Islet precursor cell (in vitro differentiated cells): ENCODE measurements at places on chromosomes 3 and 15.

GRCh38 chr3:52791928-52792327 is 2.7 kb upstream of the ITIH3 start:
- no peak for DNase-seq

DNA sequence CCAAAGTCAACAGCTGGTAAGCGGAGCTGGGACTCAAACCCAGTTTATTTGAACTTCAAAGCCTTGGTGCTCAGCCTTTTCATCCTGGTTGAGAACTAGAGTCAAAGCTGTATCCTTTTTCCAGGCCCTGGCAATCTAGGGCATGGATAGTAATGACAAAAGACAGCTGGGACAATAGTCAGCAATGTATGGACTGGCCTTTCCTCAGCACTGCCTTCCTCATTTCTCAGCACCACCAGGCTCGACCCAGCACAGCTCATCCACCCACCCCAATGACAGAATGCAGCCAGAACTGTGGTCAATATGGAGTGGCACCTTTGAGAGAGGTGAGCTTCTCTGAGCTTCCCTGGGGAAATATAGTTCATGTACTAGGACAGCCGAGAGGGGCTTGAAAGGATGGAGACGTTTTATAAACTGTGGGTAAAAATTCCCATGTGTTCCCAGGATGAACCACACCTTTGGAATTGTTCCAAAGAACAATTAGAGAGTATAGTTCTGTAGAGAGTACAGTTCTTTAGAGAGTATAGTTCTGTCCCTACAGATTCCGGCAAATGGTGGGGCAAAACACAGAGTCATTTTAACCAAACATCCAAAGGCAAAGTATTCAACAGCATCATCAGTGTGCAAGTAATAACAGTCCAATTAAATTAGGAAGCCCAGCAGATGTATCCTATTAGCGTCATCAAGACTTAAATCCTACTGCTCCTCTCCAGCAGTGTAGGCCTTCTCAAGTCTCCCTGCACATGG is 30.2 kb upstream of the IREB2 start:
- no peak for DNase-seq

- no peak for DNase-seq
Observed at GRCh38 chr15:67307889-67308597, 53.5 kb downstream of the IQCH start.

DNA sequence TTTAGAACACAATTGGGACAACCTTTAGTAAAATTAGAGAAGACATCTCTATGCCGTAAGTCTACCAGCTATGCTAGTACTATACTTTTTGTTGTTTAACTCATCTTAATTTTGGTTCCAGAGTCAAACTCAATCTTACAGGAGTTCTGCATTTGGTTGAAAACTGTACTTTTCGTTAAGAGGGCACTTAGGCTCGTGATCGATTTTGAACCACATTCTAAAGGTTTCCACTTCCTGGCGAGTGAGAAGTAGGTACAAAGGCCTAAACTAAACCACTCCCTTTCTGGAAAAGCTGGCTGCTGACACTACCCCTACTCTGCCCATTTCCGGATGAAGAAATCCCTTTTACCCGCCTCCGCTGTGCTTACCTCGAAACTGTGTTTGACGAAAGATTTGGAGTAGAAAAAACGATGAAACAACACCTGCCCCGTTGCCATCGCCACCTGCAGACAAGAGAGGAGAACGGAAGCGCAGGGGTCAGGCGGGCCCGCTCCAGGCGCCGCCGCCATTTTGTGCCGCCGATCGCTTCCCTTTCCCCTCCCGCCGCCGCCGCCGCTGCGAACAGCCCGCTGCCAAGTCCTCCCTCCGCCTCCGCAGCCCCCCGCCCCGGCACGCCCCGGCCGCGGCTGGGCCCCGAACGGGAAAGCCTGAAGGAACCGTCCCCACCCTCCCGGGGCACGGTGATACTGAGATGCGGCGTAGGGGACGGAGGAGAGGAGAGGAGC is 748 bp downstream of the CCNL1 start:
- peak; percentile 78 for DNase-seq

DNA sequence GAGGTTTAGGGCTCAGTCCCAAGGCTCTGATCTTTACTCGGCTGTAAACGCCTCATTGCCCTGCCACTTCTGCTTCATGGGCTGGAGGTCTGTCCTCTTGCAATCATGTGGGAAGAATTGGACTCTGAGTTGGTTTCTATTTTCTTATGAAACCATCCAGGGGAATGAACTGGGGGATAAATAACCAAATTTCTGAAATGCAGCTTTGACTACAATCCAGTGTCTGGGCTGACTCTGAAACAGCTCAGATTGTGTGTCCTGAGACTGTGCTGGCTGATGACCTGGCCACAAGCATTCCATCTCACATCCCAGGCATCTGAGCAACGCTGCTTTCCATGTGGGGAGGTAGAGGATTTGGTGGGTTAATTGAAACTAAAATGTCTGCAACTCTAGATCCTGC is 71.0 kb upstream of the GALNT15 start:
- DNase-seq: no peak

GRCh38 chr3:55654123-55654760 is 167.1 kb upstream of the WNT5A start:
- no peak for DNase-seq

DNA sequence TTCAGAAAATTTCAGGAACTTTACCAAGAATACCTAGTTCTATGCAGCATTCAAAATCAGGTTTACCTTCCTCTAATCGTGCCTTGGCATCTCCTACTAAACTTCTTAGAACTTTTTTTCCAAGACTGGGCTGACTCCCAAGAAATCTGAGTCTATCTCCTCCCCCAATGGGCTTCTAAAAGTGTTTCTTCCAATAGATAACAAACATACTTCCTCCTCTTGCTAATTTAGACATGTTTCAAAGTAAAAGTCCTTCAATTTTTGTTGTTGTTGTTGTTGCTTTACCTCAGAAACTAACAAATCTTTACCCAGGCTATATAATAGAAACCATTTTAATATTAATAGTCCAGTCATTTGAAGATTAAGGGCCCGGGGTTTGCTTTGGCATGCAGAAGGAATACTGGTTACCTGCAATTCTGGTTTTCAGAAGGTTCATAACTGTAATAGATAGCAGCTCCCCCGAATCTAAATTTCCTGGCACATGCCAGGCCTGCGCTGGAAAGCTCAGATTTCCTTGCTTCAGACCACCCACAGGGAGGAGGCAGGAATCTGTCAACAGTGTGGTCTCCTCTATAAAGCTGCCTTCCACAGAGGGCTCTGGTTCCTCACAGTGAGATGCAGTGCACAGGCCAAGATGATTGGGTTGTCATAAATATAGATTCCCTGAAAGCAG is 188.7 kb downstream of the THRB start:
- DNase-seq: peak; percentile 61

DNA sequence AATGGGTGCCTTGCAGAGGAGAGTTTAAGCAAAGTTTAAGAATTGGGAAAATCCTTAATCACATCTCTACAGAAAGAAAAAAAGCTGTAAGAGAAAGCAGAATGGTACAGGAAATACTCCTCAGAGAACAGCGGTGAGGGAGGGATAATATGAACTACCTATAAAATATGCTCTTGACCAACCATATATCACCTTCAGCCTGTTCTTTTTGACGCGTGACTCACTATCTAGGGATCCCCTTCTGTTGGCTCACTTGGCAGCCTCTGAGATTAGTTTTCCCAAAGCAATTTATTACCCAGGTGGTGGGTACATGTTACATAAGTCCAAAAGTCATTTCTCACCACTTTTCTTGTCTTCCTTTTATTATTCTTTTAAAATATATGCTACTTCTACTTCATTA is 97.7 kb downstream of the CNTN6 start:
- DNase-seq: no peak

- peak; percentile 49 for DNase-seq
Observed at GRCh38 chr15:89492934-89493631, 3.3 kb downstream of the RHCG start.

DNA sequence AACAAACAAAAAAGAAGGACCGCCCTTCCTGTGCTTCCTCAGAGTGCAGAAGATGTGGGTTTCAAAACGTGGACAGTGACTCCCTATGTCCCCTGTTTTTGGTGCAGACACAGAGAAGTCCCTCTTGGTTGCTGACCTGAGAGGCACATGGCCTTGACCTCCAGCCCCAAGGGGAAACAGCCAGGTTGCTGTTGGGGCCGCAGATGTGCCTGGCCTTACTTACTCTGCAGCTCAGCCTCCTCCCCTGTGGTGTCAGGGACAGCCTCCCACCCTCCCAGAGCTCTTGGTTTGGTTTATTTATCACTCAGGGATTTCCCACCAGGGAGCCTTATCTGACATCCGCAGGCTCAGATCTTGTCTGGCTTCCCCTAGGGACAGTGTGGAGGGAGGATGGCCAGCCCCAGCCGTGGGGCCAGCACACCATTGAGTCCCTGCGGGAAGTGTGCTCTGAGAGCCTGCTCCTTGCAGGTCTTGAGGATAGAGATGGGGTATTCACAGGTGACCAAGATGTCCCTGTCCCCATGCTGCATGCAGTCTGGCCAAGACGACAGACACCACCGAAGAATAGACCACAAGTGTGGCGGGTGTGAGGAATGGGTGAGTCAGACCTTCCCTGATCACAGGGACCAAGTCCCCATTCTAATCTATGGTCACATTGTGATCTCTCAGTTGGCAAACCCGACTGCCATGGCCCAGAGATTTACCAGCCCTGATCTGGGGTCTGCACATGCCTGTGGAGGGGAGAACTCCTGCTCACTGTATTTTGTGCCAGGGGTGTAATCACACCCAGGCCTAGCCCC is 134.3 kb upstream of the ABHD17C start:
- DNase-seq: peak; percentile 53

GRCh38 chr3:146339349-146339748 is 88.4 kb upstream of the PLSCR4 start:
- DNase-seq: no peak
